ENCODE measurements at places on chromosomes 11 and 22. TPM values are rescaled to one million over a fixed set of nuclear protein-coding genes. Genes with fewer than 3 reads are reported as not detected.

CARD16 gene
- 31.5 TPM for total RNA-seq

EED gene
- total RNA-seq, result 55.2 TPM

PAMR1 gene
- total RNA-seq, result not detected

DEUP1 gene
- not detected for total RNA-seq

ACCSL gene
- not detected for total RNA-seq

CBLIF gene
- total RNA-seq, result not detected

COA4 gene
- total RNA-seq, result 75.9 TPM

DNA sequence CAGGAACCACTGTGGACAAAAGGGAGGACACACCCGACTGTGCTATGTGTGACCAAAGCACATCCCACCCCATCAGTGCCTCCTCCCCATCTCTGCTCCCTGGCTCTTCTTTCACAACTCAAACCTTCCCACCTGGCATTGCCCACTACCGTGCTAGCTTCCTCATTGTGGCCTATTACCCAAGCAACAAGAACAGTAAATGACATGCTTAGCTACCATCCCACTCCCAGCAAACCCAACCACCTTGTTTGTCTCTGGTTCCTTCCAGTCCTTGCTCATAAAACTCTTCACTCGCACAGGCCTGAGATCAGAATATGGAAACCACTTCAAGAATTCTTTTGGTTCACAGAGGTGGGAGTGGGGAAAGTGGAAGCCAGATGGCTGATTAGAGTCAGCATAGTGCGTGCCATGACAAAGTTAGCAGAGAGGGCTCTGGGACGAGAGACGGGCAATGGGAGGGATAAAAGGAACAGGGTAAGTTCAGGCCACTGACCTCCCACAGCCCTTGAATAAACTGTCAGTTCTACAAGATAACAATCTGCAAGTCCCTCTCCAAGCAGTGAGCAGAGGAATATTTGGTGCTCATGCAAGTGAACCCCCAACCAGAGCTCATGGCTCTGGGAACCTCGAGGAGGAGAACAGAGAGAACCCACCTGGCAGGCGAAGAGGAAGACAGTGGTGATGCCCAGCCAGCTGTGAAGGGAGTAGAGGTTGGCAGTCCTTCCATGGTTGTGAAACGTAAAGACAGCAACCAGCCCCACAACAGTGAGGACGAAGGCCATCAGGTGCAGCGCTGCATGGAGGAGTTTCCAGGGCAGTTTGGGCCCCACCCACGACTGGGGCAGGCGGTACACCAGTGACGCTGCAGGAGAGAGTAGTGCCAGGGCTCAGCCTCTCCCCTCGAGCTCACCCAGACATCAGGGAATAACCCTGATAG is 8.3 kb downstream of the CYB561A3 start:
- H3K27ac ChIP-seq, result peak overlapping the region; percentile 98
- no peak for DNase-seq
- peaks cover 69% of the 10 kb centered on the region for H3K4me1 ChIP-seq
- H3K4me3 ChIP-seq, result peak overlapping the region; percentile 90
- H3K27me3 ChIP-seq, result no peaks in the 10 kb centered on the region
- peaks cover 70% of the 10 kb centered on the region for H3K36me3 ChIP-seq

DNA sequence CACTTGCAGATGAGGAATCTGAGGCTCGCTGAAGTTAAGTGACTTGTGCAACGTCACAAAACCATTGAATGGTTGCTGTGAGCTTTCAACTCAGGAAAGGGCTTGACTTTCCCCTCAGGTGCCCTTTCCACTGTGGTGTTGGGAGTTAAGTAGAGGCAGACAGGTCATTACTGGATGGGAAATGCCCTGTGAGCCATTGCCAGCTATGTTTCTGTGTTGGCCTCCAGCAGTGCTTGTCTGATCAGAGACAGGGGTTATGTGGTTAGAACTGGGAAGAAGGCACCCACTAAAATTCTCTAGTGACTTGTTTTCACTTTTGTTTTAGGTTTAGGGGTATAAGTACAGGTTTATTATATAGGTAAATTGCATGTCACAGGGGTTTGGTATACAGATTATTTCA is 96.6 kb downstream of the FDX1 start:
- H3K27ac ChIP-seq, result no peak overlapping the region
- no peak for DNase-seq
- H3K4me1 ChIP-seq, result peaks cover 19% of the 10 kb centered on the region
- H3K36me3 ChIP-seq, result no peaks in the 10 kb centered on the region

- H3K4me1 ChIP-seq, result no peaks in the 10 kb centered on the region
- DNase-seq, result no peak
- no peaks in the 10 kb centered on the region for H3K36me3 ChIP-seq
- no peak overlapping the region for H3K27ac ChIP-seq
Observed at GRCh38 chr11:7413961-7414915, 71.1 kb upstream of the OLFML1 start.

DNA sequence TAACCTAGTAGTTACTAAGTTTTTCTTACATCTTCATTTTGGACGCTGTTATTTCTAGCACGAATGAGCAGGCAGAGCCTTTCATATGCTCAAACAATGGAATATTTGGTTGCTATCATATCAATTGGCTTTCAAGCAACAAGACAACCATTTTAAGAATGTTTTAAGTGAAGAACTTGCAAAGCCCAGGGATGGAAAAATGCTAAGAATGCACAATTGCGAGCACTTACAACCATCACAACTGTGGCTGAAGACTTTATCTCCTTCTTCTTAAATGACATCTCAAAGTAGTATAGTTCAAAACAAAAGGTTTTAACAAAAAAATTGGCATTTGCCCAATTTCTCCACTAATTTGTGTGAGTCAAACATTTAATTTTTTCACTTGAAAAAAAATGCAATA is 8.3 kb upstream of the MMP1 start:
- no peak for DNase-seq
- peaks cover 11% of the 10 kb centered on the region for H3K27me3 ChIP-seq
- no peak overlapping the region for H3K27ac ChIP-seq
- no peaks in the 10 kb centered on the region for H3K36me3 ChIP-seq

- H3K4me3 ChIP-seq, result no peak overlapping the region
- H3K27ac ChIP-seq, result no peak overlapping the region
- no peaks in the 10 kb centered on the region for H3K36me3 ChIP-seq
- no peaks in the 10 kb centered on the region for H3K4me1 ChIP-seq
- H3K27me3 ChIP-seq, result no peaks in the 10 kb centered on the region
- no peak for DNase-seq
Observed at GRCh38 chr11:27020751-27021150, 19.9 kb upstream of the BBOX1 start.

DNA sequence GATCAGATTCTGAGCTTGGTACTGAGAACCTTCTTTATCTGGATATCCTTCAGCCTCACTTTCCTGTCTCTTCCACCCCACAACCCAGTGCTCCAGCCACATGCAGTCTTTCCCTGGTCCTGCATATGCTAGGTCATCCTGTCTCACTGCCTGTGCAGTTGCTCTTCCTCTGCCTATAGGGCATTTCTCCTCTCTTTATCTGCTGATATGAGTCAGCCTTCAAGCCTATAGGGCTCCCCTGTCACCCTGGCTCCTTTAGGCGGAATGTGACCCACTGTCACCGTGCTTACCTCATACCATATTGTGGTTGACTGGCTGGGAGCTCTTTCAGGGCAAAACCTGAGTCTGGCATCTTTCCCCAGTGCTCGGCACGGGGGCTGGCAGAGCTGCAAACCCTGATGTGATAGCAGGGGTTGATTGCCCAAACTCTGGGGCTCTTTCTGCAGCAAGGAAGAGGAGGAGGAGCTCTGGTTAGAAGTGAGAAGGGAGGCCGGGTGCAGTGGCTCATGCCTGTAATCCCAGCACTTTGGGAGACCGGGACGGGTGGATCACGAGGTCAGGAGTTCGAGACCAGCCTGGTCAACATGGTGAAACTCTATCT is 26.3 kb downstream of the MEI1 start:
- H3K36me3 ChIP-seq, result no peaks in the 10 kb centered on the region
- H3K4me3 ChIP-seq, result no peak overlapping the region
- no peaks in the 10 kb centered on the region for H3K4me1 ChIP-seq
- peaks cover 5% of the 10 kb centered on the region for H3K27me3 ChIP-seq
- no peak for DNase-seq

DNA sequence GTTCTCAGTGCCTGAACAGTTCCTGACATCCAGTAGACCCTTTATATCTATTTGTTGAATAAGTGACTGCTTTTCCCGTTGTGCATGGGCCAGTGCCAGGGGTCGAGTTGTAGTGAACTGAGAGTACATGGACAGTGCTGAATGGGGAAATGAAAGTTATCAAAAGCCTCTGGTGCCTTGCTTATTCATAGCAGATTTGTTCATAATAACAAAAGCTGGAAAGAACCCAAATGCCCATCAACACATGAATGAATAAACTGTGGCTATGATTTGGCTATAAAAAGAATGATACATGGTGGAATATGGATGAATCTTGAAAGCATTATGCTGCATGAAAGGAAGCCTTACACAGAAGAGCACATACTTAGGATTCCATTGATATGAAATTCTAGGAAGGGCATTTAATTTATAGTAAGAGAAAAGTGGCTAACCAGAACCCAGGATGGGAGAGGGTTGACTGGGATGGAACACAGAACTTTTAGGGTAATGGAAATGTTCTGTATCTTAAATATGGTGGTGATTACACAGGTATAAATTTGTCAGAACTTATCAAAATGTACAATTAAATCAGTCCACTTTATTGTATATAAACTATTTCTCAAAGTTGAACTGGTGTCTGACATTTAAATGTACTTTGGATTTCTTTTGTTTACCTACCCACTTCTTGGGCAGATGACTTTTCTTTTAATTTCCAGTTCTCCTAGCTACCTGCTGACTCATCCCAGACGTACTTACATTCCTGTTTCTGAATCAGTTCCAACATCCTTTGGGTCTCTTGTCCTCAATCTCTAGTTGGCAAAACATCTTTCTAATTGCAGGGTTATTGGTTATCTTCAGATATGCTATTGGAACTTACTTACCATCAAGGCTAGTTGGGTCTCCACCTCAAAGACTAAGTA is 42.8 kb downstream of the PACS1 start:
- peak overlapping the region; percentile 83 for H3K27ac ChIP-seq
- H3K36me3 ChIP-seq, result peaks cover 5% of the 10 kb centered on the region
- peaks cover 96% of the 10 kb centered on the region for H3K4me1 ChIP-seq
- peak overlapping the region; percentile 58 for H3K4me3 ChIP-seq
- DNase-seq, result no peak

GRCh38 chr11:44833877-44834452 is 107.2 kb downstream of the TSPAN18 start:
- H3K27ac ChIP-seq, result no peak overlapping the region
- H3K4me1 ChIP-seq, result no peaks in the 10 kb centered on the region
- H3K27me3 ChIP-seq, result peaks cover 7% of the 10 kb centered on the region
- no peak overlapping the region for H3K4me3 ChIP-seq
- no peak for DNase-seq

DNA sequence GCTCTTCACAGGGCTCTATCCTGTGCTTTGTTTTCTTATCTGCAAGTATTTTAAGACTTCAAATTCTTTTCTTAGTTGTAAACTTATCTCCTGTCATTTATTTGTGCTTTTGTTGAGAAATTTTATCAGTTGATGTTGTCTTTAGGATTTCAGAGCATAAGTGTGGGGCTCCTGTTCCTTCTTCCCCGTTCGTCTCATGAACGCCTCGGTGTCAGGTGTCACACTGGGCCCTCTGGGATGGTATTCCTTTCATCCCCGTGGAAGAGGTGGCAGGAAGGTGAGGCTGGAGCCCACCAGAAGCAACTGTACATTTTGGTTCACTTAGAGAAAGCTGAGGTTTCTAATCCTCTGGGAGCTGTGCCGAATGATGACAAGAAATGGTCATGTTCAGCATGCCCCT is 17.9 kb downstream of the NADSYN1 start:
- no peaks in the 10 kb centered on the region for H3K27me3 ChIP-seq
- H3K36me3 ChIP-seq, result peaks cover 83% of the 10 kb centered on the region
- no peak overlapping the region for H3K27ac ChIP-seq
- H3K4me3 ChIP-seq, result no peak overlapping the region
- DNase-seq, result no peak
- H3K4me1 ChIP-seq, result peaks cover under 1% of the 10 kb centered on the region

DNA sequence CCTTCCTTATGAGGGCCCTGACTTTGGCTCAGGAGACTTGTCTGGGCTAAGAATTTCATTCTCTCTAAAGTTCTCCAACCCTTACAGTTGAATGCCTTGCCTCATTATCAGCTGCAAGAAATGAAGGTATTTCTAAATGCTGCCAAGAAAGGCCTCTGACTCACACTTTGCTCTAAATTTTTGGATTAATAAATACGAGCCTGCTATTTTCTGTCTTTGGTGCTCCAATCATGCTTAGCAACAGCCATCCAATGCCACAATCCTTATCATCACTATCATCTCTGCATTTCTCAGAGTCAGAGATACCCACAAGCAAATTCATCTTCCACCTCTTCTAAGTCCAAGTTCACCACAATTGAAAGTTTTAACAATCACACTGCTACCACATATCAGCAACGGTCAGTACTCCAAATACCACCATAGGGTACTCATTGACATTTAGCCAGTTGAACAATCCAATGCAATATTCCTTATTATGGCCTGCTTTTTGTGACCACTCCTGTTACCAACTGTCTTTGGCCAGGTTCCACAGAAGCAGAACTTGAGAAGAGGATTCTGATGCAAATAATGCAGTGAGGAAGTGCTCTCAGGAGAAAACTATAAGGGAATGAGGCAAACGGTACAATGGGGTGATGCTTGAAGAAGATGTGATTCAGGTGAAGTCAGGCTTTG is 5.7 kb downstream of the PATE2 start:
- no peak for DNase-seq
- no peak overlapping the region for H3K27ac ChIP-seq
- no peaks in the 10 kb centered on the region for H3K4me1 ChIP-seq
- H3K27me3 ChIP-seq, result peaks cover 3% of the 10 kb centered on the region

- H3K36me3 ChIP-seq, result peaks cover 15% of the 10 kb centered on the region
- H3K4me1 ChIP-seq, result peaks cover 21% of the 10 kb centered on the region
- peak overlapping the region; percentile 80 for H3K27ac ChIP-seq
Observed at GRCh38 chr22:28759861-28760560, 12.5 kb upstream of the CCDC117 start.

DNA sequence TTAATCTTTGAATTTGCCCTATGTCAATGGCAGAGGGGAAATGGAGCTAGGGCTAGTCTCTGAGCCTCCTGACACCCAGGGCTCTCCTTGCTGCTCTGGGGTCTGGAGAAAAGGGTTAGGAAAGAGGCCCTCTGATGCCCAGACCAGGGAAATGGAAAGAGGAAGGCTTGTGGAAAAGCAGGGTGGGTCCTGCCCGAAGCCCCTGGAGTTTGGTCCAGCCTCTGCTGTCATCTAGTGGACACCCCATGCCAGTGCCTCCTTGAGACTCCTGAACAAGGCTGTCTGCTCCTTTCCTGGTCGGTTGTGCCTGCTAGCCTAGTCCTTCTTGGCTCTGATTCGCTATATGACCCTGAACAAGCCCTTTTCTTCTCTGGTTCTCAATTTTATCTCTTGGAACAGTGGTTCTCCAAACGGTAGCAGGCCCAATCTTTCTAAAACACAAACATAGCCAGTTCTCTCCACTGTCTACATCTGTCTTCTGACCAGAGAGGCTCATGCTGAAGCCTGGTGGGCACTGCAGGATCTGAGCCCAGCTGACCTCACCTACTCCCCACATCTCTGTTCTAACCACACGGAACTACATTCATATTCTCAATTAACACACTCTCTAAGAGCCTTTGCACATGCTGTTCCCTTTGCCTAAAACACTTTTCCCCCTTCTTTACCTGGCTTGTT is 8.8 kb upstream of the PLA2G3 start:
- H3K4me3 ChIP-seq, result no peak overlapping the region
- H3K27me3 ChIP-seq, result peaks cover 2% of the 10 kb centered on the region
- H3K4me1 ChIP-seq, result peaks cover 1% of the 10 kb centered on the region
- H3K27ac ChIP-seq, result no peak overlapping the region
- DNase-seq, result no peak

- no peak for DNase-seq
- H3K27me3 ChIP-seq, result no peaks in the 10 kb centered on the region
- H3K36me3 ChIP-seq, result peaks cover 15% of the 10 kb centered on the region
- peak within 1 kb of the TSS; percentile 87 for H3K4me3 ChIP-seq
- H3K27ac ChIP-seq, result peak within 1 kb of the TSS; percentile 96
Observed at GRCh38 chr11:10454878-10455631, at the start of gene AMPD3. Gene AMPD3 (plus strand): TSS chr11:10455264. CDS start chr11:10461520, 6,256 bp downstream.

Data from activated B cell treated with CpG ODN at 0.5 μM for 24 hours (primary cell).